ENCODE measurements at places on chromosomes 2 and 18.

DNA sequence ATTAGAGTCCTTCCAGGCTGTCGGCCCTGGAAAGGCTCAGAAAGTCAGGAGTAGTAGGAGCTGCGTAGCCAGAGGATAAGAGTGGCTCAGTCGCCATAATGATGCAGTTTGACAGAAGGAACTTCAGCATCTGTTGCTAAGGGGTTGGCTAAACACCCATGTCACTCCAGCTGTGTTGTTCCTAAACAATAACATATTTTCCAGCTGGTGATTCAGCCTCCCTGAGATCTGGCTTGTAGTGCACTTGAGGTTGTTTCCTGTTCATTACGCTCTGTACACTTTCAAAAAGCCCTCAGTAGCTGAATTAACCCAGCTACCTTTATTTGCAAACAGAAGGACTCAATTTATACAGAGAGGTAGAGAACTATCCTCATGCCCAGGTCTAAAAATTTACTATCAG is 39.7 kb upstream of the EPAS1 start:
- DNase-seq: no peak

DNA sequence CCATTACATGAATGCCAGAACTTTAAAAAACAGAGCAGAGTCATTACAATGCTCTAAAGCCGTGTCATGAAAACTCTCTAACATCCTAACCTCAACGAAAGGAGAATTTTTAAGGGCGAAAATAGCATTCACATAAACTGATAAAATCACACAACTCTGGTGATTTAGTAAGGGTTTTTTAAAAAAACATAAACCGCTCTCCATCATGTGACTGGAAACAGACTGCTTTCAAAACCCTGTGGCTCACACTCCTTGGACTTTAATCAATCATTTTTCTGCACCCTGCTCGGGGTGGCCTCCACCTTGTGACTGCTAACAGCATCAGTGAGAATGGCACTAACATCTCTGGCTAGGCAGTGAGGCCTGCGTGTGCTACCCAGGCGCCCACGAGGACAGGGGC is 12.1 kb downstream of the DOCK10 start:
- DNase-seq: no peak

DNA sequence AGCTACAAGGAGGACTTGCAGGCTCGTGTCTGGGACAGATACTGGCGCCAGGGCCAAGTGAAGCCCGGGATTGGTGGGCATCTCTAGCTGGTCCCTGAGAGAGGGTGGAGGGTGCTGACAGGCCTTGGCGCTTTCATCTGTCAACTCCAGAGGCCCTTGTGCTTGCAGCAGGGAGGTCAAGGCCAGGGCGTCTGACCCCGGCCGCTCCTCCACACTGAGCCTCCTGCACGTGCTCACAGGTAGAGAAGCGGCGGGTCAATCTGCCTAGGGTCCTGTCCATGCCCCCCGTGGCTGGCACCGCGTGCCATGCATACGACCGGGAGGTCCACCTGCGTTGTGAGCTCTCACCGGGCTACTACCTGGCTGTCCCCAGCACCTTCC is 9.5 kb downstream of the CAPN10 start:
- DNase-seq: no peak

DNA sequence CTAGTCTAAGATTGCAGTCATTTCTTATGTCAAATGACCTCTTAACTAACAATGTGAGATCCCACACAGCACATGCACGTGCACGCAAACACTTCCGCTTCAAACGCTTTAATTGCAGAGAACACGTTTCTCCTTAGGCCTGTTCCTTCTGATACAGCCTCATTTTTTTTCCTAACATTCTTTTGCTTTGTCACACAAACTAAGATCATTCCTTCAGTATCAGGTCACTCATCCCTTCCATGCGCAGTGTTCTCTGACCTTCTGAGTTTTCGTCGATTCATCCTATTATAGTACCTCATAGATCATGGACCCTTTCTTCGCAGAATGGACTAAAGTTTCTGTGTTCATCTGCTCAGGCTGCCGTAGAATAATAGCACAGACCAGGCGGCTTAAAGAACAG is 327.1 kb upstream of the CDH19 start:
- no peak for DNase-seq

- DNase-seq: no peak
Observed at GRCh38 chr2:25187729-25188350, 19.5 kb upstream of the POMC start.

- no peak for DNase-seq
Observed at GRCh38 chr18:22601481-22601880, 183.8 kb upstream of the CTAGE1 start.

- no peak for DNase-seq
Observed at GRCh38 chr18:35117951-35118411, 76.8 kb downstream of the MAPRE2 start.

- DNase-seq: peak; percentile 46
Observed at GRCh38 chr18:36672437-36673344, 156.1 kb downstream of the TPGS2 start.

- DNase-seq: no peak
Observed at GRCh38 chr2:118750959-118751565, 96.4 kb downstream of the EN1 start.

GRCh38 chr2:30031184-30031583 is 109.8 kb upstream of the ALK start:
- DNase-seq: no peak

- peak; percentile 53 for DNase-seq
Observed at GRCh38 chr2:58594175-58594574, 353.1 kb upstream of the FANCL start.

GRCh38 chr18:43827311-43827710 is 550.0 kb upstream of the SYT4 start:
- DNase-seq: no peak

DNA sequence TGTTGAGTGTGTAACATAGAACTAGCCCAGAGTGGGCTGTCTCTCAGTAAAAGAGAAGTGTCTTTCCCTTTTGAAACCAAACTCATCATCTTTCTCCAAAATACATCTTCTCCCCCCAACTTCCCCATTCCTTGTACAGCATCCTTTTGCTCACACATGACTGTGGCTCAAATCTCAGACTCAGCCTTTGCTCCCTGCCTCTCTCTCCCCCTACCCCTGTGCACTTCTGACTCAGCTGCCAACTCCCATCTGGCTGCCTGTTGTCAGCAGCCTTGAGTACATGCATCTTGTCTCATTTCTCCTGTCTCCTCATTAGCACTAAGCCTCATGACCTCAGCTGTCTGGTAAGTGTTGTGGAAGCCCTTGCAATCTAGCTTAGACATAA is 18.1 kb upstream of the MGAT4A start:
- DNase-seq: no peak

- no peak for DNase-seq
Observed at GRCh38 chr18:1015777-1016176, 111.1 kb downstream of the ADCYAP1 start.

DNA sequence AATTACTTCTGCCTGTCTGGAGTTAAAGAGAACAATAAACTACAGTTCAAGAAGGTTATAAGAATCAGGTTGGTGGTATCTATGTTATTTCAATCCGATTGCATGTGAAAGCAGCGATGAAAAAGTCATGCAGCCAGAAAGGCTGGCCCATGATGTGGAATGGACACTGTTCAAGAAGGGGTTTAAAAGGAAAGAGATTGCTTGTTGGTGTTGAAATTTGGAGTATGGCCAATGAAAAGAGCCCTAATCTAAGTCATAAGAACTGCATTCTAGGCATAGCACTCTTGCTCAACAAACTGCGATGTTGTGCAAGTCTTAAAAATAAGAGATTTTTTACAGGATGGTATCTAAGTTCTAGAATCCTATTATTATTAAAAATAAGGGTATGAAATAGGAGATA is 61.3 kb downstream of the EFEMP1 start:
- DNase-seq: peak; percentile 28

DNA sequence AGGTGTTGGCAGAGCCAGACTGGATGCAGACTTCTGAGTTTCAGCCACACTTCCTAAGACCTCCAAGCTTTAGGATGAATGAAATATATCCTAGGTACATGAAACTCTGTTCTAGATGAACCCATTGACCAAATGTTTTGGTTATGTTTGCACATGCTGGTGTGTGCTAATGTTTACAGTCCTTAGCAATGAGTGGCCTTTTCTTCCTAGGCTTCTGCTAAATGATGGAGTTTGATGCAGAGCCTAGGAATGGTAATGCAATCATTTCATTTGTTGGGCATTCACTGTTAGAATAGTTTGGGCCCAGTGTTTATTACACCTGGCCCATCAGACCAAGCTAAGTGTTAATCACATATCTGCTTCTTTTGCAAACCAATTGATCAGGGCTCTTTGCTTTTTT is 464.7 kb downstream of the MEIS1 start:
- no peak for DNase-seq

- no peak for DNase-seq
Observed at GRCh38 chr18:35276267-35276666, 13.8 kb downstream of the ZSCAN30 start.

GRCh38 chr2:19228181-19228593 is 130.2 kb downstream of the OSR1 start:
- no peak for DNase-seq

DNA sequence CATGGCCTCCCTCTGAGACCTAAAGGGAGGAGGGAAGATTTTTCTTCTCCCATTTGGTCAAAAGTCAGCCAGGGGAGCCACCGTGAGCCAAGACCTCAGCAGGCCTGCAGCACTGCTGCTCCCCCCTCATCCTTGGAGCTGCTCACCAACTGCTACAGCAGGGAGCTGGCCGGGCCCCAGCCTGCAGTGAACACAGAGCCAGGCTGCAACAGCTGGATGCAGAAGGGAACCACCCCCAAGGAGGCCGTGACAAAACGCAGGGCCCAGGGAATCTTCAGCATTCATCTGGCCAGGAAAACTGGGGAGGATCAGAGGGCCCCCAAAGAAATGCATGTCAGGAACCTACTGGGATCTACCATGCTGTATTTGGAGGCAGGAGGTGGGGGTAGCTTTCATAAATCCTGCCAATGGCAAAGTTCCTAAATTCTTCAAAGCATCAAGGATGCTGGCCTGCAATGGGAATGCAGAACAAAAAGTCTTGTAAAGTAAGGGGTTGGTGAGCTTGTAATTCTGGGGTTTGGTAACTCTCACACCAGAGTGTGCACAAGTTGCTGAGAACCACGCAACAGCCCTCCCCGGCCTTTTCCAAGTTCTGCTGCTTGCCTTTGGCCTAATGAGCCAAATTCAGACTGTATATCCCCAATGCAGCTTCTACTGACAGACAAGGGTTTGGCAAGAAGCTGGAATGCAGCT is 61.0 kb downstream of the CACNB4 start:
- no peak for DNase-seq

DNA sequence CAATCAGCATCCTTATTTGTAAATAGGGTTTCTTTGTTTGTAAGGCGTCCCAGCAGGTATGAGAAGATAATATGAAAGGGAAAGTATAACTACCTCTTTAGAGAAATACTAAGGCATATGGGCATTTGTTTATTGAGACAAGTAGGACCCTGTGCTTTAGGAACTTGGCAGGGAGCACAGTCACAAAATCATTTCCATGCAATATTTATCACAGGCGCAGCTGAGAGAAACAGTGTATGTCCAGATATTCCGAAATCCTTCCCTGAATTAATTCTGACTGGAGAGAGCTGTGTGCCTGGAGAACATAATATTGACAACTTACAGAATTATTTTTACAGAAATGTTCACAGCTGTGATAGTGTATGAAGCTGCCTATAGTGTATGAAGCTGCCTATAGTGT is 416.7 kb downstream of the THSD7B start:
- DNase-seq: no peak

DNA sequence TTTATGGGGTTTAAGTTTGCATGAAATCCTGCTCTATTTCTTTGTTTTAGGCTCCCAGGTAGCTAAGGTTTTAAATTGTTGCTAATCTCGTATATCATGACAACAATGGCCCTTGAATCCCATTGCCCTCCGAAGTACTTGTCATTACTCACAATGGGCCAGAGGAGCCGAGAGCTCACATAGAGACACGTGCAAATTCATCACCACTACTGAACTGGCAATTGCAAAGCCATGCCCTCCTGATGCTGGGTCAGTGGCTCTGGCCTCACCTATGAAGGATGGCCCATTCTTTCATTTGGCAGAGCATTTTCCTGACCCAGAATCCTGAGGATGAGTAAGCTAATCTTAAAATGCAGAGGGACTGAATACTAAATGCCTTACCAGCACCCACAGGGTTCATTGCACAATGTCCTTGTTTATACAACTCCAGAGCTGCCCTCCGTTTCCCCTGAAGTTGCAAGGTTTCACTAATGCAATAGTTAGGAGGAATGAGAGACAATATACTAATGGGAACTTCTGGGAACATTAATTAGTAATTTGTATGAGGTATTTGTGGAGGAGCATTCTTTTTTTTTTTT is 71.6 kb upstream of the GAREM1 start:
- DNase-seq: no peak

GRCh38 chr2:112687522-112687921 is 33.3 kb upstream of the NT5DC4 start:
- no peak for DNase-seq

DNA sequence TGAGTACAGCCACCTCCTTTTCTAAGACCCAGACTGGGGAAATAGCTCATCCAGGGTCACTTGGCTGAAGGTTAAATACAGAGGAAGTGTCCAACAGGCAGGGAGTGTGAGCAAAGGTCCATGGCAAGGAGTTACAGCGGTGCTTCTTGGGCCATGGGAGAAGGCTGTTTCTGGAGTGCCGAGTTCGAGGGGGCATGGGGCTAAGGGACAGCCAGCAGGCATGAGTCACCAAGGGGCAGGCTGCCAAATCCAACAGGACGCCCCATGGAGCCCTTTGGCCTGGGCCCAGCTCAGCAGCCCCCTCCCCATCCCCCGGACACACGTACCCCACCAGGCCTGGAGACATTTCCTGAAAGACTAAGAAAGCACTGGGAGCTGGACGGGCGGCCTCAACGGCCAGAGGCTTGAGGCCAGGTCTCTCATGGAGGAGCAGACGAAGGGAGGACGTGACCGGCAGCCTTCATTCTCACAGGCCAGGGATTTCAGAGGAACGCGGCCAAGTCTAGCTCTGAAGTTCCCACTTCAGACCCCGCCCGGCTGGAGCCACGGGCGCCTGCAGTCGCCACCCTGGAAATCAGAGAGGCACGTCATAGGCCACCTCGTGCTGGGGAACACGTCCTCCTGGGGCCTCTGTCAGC is 160.4 kb downstream of the SMAD7 start:
- no peak for DNase-seq

DNA sequence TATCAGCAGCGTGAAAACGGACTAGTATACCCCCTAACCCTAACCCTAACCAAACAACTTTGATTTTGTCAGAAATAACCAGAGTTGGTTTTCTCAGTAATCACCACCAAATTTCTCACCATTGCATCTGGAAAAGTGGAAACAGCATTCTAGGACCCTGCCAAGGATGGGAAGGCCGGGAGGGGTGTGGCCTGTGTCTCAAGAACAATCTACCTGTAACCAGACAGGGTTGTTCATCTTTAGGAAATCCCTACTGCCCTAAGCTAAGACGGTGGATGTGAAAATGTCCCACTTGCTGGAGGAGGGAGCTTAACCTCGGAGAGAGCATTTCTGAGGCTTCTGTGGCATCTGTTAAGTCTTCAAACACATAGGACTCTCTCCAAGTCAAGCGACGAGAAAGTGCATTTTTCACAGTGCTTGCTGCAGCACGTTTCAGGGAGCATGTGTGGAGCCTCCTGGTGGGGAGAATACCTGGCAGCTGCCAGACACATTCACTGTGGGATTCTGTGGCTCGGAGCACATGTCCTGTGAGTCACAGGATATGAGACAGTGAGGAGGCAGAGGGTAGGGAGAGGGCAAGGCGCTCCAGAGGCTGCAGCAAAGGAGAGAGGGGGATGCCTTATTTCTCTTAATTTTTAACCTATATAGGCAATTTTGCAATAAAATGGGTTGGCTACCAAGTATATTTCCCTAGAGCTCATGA is 207.5 kb downstream of the SPP2 start:
- DNase-seq: no peak

- no peak for DNase-seq
Observed at GRCh38 chr2:127259355-127259754, 34.6 kb downstream of the ERCC3 start.
